ENCODE measurements at places on chromosomes 12 and 14. TPM values are rescaled to one million over a fixed set of nuclear protein-coding genes. Genes with fewer than 3 reads are reported as not detected.

The OVCH1 gene
- 0.22 TPM for total RNA-seq

The PTCSC3 gene
- total RNA-seq, result 21.0 TPM

The GNPTAB gene
- 40.8 TPM for total RNA-seq

The DBX2 gene
- total RNA-seq, result 3.0 TPM

The TCL1B gene
- not detected for total RNA-seq

The SRRM4 gene
- 0.10 TPM for total RNA-seq

The FOXA1 gene
- total RNA-seq, result not detected

The RNU4-1 gene
- under 0.01 TPM for total RNA-seq

Measured in thyroid gland (tissue), 4 donors.